ENCODE measurements at places on chromosomes 7 and 10. TPM values are rescaled to one million over a fixed set of nuclear protein-coding genes. Genes with fewer than 3 reads are reported as not detected.
A peak's percentile ranks its signal among the peaks of the same experiment; 100 is the strongest.

DNA sequence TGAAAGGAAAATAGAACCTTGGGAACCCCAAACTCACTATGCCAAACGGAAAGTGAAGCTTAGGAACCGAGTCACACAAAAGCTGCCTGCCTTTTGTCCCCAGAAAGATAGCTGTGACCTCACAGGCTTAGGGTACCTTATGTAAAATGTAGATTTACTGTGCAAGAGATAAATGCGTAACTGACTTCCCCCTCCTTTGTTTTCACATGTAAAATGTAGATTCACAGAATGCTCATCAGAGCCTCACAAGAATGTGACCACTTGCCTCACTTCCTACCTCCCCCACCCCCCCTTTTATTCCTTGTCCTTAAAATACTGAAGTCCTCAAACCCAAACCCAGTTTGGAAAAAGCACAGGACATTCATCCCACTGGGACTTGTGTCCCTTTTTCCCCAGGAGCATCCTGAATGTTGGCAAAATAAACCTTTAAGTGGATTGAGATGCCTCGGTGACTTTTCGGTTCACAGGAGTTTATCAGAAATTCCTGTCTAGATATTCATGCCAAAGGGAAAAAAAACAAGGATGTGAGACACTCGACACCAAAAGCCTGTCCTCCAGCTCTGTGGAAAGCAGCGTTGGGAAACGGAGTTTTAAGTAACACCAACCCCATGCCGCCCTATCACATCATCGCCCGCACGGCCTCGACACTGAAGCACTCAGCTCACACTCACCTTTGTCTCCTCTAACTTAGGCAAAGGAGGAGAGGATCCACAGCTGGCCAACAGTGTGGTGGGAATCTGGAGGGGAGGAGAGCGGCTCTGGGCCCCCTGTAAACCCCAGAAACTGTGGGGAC, 45.9 kb downstream of the SVIL start:
- no peaks in the 10 kb centered on the region for H3K36me3 ChIP-seq
- peaks cover 22% of the 10 kb centered on the region for H3K4me1 ChIP-seq
- DNase-seq = no peak
- peak overlapping the region; percentile 49 for H3K27ac ChIP-seq
- no peaks in the 10 kb centered on the region for H3K27me3 ChIP-seq
- no peak overlapping the region for H3K4me3 ChIP-seq

GRCh38 chr10:61323726-61324125, 129.5 kb downstream of the TMEM26 start:
- H3K27ac ChIP-seq = no peak overlapping the region
- H3K4me3 ChIP-seq = no peak overlapping the region
- H3K4me1 ChIP-seq = no peaks in the 10 kb centered on the region
- no peaks in the 10 kb centered on the region for H3K36me3 ChIP-seq
- no peaks in the 10 kb centered on the region for H3K27me3 ChIP-seq

GRCh38 chr10:10589540-10590303, 427.9 kb upstream of the CELF2 start:
- DNase-seq = no peak
- H3K36me3 ChIP-seq = no peaks in the 10 kb centered on the region
- no peak overlapping the region for H3K4me3 ChIP-seq
- H3K27ac ChIP-seq = no peak overlapping the region
- no peaks in the 10 kb centered on the region for H3K27me3 ChIP-seq
- H3K4me1 ChIP-seq = no peaks in the 10 kb centered on the region

Gene EPHA1
- 13.9 TPM for total RNA-seq

Gene MUC12
- not detected for total RNA-seq

Gene NPSR1
- total RNA-seq = not detected

Measured in upper lobe of right lung (tissue), 1 donor.